ENCODE measurements at places on chromosomes 12 and 14.

GRCh38 chr14:73264885-73265720 is 27.8 kb downstream of the PAPLN start:
- no peak for DNase-seq

DNA sequence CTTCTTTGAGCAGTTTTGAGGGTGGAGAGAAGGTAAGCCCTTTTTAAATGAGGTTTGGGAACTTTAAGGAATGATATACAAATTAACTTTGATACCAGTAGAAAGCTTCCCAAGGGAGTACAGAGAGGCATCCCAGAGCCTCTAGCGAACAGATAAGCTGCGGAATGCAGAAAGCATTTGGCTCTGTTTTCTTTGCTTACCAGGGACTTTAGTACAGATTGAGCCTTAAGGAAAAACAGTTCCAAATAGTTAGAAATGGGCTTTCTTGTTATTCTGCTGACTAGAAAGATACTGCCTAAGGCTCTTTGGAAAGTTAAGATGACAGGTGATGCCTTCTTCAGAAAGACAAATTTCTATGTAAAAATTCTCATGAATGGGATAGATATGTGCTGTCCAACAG is 261.7 kb upstream of the FOXN3 start:
- no peak for DNase-seq

GRCh38 chr12:114918535-114919233 is 234.7 kb upstream of the TBX3 start:
- DNase-seq, result no peak

DNA sequence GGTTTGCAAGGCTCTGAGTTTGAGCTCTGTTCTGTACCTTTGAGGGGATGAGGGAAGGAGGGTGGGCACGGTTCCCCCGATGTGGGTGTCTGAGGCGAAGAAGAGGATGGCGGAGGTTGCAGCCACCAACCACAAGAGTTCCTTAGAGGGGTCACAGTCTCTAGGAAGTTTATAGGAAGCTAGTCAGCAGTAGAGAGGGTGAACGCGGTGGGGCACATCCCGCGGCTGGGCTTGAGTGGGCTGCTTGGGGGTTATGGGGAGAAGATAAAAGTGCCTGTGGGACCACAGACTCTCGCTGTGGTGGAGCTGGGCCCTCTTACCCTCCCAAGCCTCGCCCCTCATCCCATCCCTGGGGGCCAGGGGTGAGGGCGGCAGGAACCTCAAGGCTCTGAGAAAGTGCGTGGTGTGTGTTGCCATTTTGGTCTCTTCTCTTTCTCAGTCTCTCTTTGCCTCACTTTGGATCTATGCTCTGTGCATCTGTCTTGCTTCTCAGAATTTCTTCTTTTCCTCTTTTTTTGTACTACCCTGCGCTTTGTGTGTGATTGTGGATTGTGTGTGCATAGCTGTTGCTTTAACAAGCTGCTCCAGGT is 2.7 kb downstream of the CD4 start:
- no peak for DNase-seq
